Cortex of kidney (tissue), 1 donor: ENCODE measurements at places on chromosomes 7 and 10.

- no peak for DNase-seq
Measured at GRCh38 chr10:106576534-106576933, 588.0 kb downstream of the SORCS1 start.

- no peak for DNase-seq
Measured at GRCh38 chr10:73126343-73126742, 16.1 kb downstream of the NUDT13 start.

DNA sequence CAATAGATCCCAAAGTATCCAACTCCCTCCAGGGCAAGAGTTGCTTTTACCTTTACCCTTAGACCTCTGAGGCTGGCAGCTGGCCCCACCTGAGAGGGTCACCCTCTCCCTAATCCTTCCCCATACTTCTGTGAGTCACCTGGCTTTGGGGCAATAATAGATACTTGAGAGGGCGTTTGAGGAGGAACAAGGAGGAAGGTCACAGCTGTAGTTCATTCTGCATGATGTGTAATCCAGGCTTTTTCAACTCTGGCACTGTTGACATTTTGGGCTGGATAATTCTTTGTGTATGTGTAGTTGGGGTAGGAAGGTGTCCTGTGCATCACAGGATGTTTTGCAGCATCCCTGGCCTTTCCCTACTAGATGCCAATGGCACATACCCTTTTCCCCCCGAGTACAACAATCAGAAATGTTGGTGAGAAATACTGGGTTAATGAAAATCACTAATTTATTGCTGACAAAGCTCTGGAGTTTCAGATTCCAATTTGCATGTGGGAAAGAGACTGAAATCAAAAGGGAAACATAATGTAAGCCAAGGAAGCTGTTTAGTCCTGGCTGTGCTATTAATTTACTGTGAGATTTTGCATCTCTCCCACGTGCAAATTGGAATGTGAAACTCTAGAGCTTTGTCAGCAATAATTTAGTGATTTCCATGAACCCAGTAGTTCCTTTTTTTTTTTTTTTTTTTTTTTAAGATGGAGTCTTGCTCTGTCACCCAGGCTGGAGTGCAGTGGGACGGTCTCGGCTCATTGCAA is 3.6 kb downstream of the BLVRA start:
- DNase-seq = no peak

DNA sequence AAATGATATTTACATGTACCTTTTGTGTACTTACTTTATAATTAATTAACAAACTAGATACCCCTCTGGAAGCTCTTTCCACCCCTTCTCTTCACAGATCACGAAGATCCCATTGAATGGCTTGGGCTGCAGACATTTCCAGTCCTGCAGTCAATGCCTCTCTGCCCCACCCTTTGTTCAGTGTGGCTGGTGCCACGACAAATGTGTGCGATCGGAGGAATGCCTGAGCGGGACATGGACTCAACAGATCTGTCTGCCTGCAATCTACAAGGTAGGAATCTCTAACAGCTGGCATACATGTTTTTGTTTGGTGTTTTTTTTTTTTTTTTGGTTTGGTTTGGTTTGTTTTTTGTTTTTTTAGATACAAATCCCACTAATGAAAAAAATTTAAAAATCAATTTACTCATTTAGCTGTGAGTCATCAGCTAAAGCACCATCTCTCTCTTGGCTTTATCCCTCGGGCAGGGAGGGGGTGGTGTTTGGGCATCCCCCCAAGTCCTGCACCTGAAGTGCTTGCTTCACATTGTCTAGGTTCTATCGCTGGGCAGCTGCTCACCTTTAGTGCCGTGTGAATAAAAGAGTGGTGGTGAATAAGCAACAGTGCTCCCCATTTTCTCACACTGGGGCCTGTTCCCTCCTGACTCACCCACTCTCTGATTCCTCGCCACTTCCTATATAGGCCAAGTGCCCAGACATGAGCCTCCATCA is 68.9 kb downstream of the MET start:
- DNase-seq = no peak

GRCh38 chr7:104179178-104179577 is 28.6 kb downstream of the ORC5 start:
- DNase-seq = no peak

DNA sequence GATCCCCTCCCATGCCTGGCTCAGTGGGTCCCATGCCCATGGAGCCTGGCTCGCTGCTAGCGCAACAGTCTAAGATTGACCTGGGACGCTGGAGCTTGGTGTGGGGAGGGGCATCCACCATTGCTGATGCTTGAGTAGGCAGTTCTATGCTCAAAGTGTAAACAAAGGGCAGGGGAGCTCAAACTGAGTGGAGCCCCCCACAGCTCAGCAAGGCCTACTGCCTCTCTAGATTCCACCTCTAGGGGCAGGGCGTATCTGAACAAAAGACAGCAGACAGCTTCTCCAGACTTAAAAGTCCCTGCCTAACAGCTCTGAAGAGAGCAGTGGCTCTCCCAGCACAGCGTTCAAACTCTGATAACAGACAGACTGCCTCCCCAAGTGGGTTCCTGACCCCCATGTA is 31.2 kb upstream of the FFAR4 start:
- no peak for DNase-seq

DNA sequence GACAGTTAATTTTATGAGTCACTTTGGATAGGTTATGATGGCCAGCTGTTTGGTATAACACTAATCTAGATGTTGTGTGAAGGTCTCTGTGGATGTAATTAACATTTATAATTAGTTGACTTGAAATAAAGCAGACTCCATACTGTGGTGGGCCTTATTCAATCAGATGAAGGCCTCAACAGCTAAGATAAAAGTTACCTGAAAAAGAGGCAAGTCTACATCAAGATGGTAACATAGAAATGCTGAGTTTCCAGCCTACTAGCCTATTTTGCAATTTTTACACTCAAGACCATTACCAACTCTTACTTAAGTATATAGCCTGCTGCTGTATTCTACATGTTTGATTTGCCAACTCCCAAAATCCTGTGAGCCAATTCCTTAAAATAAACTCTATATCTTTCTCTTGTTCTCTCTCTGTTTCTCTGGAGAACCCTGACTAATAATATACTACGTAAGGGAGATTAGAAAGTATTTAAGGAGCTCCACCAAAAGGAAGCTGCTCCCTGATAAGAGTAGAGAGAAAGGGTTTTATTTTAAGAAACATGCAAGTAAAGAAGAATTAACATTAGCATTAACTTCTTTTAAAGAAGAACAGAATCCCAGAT is 42.7 kb downstream of the ZNF438 start:
- DNase-seq = no peak

GRCh38 chr10:94279835-94280709 is 82.7 kb downstream of the NOC3L start:
- no peak for DNase-seq

- DNase-seq = no peak
Measured at GRCh38 chr10:2839081-2839725, 228.1 kb upstream of the PFKP start.

- DNase-seq = no peak
Measured at GRCh38 chr10:99782447-99783286, at the start of gene ABCC2. TSS of gene ABCC2 (plus strand) at chr10:99782640. CDS start at chr10:99782845, 205 bp downstream.

- DNase-seq = no peak
Measured at GRCh38 chr7:36191292-36191920, 38.4 kb downstream of the EEPD1 start.
